ENCODE measurements at places on chromosomes 16 and 17. TPM values are rescaled to one million over a fixed set of nuclear protein-coding genes. Genes with fewer than 3 reads are reported as not detected.

MYL11 gene
- not detected for total RNA-seq

ABI3 gene
- total RNA-seq = 0.81 TPM

HOXB9 gene
- 27.1 TPM for total RNA-seq

TLE7 gene
- not detected for total RNA-seq

KRT33B gene
- not detected for total RNA-seq

ANKFY1 gene
- 25.0 TPM for total RNA-seq

MARVELD3 gene
- total RNA-seq = 0.63 TPM

TP53 gene
- total RNA-seq = 66.6 TPM

PROCA1 gene
- 1.6 TPM for total RNA-seq

ZPBP2 gene
- not detected for total RNA-seq

BFAR gene
- total RNA-seq = 97.1 TPM

ABCC12 gene
- total RNA-seq = not detected

CRHR1 gene
- total RNA-seq = not detected

HCRT gene
- total RNA-seq = not detected

NOXO1 gene
- not detected for total RNA-seq

All from mesangial cell (primary cell).